ENCODE measurements at places on chromosomes 16 and 17.

DNA sequence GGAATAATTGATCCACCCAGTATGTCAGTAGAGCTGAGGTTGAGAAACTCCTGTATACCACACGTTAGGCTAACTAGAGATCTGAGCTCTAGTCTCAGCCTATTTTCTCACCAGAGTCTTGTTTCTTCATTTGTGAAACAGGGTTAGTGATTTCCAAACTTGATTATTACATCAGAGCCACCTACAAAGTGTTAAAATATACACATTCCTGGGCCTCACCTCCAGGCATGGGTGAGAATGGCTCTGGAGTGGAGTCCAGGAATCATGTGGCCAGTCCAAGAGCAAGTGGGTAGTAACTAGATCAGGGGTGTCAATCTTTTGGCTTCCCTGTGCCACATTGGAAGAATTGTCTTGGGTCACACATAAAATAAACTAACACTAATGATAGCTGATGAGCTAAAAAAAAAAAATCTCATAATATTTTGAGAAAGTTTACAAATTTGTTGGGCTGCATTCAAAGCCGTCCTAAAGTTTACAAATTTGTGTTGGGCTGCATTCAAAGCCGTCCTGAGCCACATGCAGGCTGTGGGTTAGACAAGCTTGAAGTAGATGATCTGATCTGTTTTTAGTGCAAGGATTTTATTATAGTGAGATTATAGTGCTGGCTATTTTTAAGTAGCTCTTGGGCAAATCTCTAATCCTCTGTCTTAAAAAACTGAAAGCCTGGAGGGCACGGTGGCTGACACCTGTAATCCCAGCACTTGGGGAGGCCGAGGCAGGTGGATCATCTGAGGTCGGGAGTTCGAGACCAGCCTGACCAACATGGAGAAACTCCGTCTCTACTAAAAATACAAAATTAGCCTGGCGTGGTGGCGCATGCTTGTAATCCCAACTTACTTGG is 20.4 kb downstream of the PRCD start:
- no peak for DNase-seq

DNA sequence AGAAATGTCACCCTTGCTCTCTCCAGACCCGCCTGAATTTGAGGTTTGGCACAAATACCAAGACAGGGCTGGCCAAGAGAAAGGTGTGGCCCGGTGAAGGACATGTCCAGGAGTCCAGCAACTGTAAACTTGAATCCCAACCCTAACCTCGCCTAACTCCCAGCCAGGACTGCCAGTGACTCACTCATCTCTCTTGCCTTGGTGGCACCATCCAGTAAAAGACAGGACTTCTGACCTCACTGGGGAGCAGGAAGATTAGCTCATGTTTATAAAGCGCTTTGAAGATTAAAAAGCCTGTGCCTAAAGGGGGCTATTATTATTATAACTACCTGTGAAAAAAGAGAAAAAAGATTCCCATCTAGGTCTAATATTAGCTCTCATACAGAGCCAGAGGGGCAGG is 335.3 kb downstream of the SOX9 start:
- peak; percentile 73 for DNase-seq

DNA sequence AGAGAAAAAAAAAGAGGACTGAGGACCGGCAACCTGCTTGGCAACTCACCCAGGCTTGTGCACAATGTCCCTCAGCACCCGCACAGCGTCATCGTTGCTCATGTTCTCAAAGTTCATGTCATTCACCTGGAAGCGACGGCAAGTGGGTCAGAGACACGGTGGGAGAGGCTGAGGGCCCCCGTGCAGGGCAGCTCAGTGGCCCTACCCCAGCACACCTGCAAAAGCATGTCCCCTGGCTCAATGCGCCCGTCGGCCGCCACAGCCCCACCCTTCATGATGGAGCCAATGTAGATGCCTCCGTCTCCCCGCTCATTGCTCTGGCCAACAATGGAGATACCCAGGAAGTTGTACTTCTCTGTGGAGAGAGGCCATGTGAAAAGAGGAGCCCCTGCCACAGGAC is 5.4 kb downstream of the DVL2 start:
- DNase-seq, result no peak

DNA sequence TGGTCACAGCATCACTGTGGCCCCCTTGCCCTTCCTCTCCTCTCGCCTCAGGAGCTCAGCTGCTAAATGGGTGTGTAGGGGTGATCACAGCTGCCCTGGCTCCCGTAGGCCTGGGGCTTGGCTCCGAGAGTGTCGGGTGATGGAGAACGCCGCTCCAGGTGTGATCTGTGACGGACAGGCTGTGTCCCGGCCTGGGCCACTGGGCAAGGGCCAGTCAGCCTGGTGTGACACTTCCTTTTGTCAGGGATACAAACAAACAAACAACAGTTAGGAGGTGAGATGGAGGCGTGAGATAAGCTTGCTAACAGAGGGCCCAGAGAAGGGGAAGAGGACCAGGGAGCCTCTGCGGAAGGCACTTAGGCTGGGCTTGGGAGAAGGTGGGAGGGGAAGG is 2.0 kb downstream of the ADGRG1 start:
- no peak for DNase-seq

Data from ELR (cell line).